Fibroblast of skin of right biceps (primary cell): ENCODE measurements at places on chromosomes 1 and 21.
A peak's percentile ranks its signal among the peaks of the same experiment; 100 is the strongest.

- no peak for DNase-seq
These were observed 48.0 kb upstream of the ITPKB start for GRCh38 chr1:226787071-226787470.

DNA sequence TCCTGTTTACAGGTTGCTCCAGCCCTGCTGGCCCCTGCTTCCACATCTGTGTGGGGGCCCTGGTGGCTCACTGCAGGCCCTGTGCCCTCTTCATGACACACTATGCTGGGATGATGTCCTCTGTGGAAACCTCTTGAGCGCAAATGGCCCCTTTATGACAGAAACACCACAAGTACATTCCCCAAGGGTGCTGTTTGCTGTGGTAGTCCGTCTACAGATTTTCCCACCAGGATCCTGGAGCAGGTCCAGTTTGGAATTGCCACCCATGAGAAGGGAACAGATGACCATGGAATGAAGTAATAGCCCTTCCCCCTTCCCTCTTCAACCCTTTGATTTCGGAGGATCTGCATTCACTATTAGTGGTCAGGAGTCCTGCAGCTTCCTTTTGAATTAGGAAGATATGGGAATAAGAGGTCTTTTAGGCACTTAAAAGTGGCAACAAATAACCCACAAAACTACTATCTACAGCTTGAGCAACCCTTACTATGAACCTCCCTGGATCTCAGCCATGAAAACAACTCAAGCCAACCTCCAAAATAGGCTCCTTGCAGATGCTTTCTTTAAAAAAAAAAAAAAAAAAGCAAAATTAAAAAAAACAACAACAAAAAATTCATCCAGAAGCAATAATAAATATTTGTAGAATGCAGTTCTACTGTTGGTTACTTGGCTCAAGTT lies 121.9 kb upstream of the TSPAN2 start:
- peak; percentile 31 for DNase-seq

- no peak for DNase-seq
These were observed 169.3 kb upstream of the CSF3R start for GRCh38 chr1:36652011-36652410.

- no peak for DNase-seq
These were observed 59.1 kb downstream of the GORAB start for GRCh38 chr1:170590921-170591705.

DNA sequence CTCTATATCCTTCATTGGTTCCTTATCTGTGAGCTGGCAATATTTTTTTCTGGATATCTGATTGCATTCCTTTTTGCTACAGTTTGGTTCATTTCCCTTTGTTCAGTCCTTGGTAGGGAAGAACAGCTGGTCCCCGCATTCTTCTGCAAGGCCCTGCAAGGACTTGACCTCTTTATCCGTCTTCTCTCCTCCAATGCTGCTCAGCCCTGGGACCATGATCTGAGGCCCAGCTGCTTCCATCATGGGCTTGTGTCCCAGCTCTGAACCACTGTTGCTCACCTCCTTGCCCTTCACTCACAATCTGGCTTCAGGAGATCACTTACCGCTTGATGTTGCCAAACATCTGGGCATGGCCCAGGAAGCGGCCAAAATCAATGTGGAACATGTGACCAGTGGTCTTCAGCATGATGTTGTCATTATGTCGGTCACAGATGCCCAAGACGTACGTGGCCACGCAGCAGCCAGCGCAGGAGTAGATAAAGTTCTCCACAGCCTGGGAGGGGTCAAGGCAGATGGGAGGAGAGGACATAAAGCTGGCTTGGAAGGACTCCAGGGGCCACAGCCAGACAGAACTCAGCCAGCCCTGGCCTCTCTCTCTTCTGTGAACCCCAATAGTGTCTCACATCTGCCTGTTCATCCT lies 22.6 kb upstream of the PPP1R15B start:
- DNase-seq: no peak

- DNase-seq: no peak
These were observed 46.4 kb upstream of the FASLG start for GRCh38 chr1:172612478-172612877.

DNA sequence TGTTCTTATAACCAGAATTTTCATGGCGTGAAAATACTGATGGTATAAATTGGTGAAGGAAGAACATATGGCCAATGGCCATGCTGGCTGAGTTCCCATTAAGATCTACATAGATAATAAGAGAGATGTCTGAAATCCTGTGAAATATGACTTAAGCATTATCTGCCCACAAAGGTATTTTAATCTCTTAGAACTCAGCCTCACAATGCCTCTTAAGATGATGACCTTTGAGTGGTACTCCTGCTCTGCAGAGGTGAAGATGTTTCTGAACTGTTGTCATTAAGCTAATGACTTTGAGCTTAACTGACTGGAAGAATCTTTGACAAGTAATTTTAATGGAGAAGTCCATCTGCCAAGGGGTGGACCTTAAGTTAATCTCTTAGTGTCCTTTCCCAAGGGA lies 148.7 kb downstream of the ZNF326 start:
- no peak for DNase-seq

DNA sequence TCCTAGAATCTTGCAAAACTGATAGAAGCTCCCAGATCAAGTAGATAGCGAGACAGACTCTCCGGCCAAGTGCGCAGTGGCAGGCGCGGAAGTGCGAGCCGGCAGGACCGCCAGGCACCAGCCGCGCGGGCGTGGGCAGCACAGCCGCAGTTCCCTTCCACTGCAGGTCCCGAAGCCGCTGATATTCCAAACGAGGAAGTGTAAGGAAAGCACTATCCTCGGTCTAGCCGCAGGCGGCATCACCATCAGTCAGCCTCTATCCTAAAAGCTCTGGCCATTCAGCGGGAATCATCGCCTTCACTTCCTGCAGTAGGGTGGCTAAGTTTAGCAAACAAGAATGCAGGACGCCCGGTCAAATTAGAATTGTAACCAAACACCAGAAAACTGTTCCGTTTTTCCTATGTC lies 710 bp downstream of the GLRX2 start:
- DNase-seq: peak; percentile 59

DNA sequence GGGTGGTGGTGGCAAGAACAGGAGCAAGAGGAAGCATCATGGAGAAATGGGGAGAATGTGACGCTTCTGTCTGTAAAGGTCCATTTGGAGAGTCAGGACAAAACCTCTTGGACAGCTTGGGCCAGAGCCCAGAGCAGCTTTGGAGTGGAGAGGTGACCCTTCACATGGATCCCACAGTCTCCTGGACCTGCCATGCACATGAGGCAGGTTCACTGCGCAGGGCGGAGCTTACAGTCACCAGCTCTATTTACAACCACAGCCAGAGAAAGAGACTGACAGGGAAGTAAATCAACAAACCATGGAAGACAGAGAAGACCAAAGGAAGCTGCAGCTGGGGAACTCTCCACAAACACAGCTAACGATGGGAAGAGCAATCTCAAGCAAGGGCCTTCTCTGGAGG lies 828 bp upstream of the RGS8 start:
- no peak for DNase-seq

DNA sequence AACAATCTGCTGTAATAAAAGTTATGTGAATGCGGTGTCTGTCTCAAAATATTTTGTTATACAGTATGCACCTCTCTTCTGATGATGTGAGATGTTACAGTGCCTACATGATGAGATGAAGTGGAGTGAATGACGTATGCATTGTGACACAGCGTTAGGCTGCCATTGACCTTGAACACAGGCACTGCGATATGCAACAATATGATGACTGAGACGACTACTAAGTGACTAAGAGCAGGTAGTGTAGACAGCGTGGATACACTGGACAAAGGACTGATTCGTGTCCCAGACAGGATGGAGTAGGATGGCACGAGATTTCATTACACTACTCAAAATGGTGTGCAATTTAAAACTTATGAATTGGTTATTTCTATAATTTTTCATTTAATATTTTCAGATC lies 8.4 kb downstream of the SGIP1 start:
- DNase-seq: no peak

DNA sequence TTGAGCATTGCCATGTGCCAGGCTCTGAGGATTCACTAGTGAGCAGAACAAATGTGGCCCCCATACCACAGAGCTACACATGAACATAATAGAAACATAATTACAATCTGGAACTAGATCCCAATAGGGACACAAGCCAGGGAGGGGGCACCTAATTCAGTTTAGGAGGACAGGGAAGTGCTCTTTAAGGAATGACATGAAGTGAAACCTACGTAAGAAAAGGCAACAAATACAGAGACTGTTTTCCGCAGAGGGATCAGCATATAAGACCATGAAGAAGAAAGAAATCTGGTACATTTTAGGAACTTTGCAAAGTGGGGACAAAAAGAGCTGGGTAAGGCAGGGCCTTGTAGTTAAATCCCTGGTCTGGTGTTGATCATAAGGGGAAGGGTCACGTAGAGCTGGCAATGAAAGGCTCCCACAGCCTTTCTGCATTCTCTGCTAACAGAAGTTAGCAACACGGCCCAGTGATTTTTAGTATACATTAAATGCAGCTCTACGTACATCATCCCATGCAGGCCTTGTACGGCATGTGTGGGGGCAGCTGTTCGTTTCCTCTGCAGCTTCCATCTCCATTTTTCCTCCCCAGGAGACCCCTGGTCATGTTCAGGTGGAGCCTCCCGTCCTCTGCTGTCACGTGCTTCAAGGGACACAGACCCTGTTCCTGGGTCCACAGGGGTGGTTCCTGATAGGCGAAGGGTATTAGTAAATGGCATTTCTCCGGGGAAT lies 26.8 kb upstream of the SLC30A1 start:
- no peak for DNase-seq

- DNase-seq: peak; percentile 67
These were observed 493.7 kb upstream of the ZP4 start for GRCh38 chr1:238384381-238384780.

- no peak for DNase-seq
These were observed 41.4 kb downstream of the MSH4 start for GRCh38 chr1:75838079-75838478.

- DNase-seq: peak; percentile 41
These were observed 11.9 kb downstream of the SH2D2A start for GRCh38 chr1:156804572-156805243.

DNA sequence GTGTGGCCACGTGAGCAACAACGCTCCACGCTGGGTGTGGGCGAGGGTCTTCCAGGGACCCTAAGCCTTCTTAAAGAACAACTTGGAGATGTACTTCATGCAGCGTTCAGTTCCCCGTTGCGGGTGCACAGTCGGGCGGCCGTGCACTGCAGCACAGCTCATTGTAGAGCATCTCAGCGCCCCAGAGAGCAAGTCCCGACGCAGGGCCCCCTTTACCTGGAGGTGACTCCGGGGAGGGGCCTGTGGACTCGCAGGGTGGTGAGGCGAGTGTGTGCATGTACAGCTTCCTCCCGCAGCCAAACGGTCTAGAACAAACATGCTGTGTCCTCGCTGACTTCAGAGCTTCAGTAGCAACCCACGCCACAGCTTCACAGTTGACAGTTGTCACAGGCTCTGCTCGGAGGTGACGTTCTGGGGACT lies 19.5 kb downstream of the RRP1 start:
- no peak for DNase-seq

DNA sequence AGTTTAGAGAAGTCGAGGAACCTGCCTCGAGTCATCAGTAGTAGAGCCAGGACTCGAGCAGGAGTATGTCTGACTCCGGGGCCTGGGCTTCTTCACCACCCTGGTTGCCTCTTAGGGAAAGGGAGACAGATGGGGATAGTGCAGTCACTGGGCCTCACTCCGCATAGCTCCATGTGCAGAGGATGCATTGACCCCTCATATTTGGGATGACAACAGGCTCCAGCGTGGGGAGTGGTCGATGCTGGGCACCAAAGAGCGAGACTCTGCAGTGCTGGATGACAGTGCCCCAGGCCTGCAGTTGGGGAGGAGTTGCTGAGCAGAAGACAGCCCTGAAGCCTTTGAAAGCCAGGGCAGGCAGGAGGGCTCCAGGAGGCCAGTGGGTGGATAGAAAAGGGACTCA lies 20.8 kb upstream of the TENT5C start:
- DNase-seq: no peak

DNA sequence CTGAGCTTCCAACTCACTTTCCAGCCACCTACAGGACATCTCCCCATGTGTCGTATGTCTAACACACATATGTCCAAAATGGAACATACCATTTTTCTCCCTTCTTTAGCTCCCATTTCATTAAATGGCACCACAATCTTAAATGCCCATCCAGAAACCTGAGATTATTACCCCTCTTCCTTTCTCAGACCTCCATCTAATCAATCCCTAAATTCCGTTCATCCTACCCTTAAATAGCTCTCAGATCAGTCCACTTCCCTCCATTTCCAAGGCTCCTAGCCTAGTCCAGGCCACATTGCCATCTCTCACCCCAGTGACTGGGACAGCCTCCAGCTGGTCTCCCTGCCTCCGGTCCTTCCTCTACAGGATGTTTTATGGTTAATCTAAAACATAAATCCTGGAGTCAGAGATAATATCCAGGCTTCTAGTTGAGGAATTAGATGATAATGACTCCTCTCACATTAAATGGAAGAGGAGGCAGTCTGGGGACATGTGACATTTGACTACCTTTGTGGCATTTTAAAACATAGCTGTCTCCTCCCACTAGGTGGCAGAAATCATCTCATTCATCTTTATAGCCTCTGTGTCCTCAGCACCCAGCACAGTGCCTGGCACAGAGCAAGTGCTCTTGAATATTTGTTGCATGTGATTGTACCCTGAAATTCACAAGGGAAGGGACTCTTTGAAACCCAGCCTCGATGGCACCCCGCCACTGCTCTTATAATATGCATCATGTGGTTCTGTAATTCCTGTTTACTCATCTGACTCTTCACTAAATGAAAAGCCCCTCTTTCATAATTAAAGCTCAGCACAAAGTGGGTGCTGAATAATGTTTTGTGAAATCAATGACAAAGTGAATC lies 102.3 kb downstream of the TMEM53 start:
- DNase-seq: no peak

- DNase-seq: no peak
These were observed 33.4 kb downstream of the KRTAP10-1 start for GRCh38 chr21:44506279-44507255.

GRCh38 chr1:184595596-184595995 lies 159.1 kb downstream of the EDEM3 start:
- peak; percentile 79 for DNase-seq

- peak; percentile 46 for DNase-seq
These were observed 24.0 kb upstream of the ELOA start for GRCh38 chr1:23719162-23719820.

DNA sequence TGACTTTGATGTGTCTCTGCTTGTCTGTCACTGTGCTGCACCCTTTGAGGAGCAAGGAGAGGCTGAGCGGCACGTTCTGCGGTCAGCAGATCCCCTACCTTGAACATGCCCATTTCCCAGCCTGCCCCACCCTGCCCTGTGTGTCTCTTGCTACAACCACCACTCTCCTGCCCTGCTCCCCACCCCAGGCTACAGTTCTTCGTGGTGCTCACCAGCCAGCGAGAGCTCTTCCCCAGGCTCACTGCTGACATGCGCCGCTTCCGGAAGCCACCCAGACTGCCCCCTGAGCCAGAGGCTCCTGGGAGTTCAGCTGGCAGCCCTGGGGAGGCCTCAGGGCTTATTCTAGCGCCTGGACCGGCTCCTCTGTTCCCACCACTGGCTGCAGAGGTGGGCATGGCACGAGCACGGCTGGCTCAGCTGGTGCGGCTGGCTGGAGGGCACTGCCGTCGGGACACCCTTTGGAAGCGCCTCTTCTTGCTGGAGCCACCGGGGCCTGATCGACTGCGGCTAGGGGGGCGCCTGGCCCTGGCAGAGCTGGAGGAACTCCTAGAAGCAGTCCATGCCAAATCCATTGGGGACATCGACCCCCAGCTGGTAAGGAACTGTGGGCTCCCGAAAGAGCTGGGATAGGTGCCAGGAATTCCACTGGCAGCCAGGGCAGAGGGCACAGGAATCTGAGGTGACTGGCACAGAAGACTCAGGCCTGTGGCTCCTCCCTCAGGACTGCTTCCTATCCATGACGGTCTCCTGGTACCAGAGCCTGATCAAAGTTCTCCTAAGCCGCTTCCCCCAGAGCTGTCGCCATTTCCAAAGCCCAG lies 5.6 kb downstream of the HYI start:
- no peak for DNase-seq
